ENCODE measurements at places on chromosomes 6 and 20.
A peak's percentile ranks its signal among the peaks of the same experiment; 100 is the strongest.

DNA sequence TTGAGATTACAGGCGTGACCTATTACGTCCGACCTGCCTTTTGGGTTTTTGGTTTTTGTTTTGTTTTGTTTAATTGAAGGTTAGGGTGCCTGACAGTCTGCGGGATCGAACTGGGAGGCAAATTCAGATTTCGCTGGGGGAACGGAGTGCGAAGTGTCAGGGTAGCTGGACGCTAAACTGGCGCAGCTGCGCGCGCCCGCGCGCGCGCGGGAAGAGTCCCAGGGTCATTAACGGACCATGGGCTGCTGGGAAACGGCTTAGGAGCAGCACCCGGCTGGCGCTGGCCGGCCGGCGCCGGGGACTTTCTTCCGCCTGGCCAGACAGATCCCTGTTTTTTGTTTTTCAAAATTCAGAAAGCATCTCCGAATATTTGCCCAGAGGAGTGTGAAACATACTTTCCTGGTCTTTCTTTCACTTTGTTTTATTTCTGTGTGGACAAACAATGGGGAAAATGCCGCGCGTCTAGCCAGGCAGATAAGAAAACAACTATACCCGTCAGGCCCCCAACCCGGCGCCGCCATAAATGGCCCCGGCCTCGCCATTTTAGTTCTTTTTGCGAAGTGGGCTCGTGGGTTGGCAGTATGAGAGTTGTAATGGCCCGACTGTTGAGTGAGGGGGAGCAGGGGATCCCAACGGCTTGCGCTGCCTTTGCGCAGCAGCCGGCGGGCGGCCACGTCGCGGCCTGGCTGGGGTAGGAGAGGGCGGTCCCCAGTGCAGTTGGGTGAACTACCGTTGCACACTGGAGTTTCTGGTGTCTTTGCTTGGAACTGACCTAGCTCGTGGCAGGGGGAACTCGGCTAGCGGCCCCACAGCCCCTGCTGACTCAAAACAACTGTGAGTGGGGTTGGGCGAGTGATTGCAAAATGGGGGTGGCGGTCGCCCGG lies 7.1 kb downstream of the HSPA1B start:
- DNase-seq, result peak; percentile 87

DNA sequence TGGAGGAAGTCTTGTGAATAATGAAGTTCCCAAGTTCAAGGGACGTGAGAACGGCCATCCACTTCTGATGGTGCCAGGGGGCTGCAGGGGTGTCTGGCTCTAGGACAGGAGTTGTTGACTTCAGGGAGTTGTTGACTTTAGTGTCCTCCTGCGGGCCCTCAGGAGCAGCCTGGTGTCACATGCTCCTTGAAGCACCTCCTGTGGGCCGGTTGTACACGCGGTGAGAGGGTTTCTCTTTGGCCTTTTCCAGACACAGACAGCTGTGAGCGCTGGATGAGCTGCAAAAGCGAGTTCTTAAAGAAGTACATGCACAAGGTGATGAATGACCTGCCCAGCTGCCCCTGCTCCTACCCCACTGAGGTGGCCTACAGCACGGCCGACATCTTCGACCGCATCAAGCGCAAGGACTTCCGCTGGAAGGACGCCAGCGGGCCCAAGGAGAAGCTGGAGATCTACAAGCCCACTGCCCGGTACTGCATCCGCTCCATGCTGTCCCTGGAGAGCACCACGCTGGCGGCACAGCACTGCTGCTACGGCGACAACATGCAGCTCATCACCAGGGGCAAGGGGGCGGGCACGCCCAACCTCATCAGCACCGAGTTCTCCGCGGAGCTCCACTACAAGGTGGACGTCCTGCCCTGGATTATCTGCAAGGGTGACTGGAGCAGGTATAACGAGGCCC lies 77.8 kb downstream of the ISM1 start:
- DNase-seq, result no peak

DNA sequence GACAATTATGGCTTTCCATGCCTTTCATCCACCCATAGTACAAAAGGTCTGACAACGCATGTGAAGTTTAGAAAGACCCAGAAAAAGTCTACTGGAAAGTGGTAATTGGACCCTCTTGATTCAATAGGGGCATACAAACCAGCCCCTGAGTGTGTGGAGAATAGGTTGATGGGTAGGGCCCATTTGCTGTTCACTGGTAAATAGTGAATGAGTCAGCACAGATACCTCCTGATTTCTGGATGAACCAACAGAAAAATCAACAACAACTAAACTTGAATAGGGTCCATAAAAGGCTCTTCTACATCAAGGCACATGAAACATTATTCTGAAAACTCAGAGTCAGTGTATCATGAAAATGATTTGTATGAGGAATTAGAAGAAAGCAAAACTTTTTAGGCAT lies 235.4 kb upstream of the SLC35B3 start:
- DNase-seq, result no peak

DNA sequence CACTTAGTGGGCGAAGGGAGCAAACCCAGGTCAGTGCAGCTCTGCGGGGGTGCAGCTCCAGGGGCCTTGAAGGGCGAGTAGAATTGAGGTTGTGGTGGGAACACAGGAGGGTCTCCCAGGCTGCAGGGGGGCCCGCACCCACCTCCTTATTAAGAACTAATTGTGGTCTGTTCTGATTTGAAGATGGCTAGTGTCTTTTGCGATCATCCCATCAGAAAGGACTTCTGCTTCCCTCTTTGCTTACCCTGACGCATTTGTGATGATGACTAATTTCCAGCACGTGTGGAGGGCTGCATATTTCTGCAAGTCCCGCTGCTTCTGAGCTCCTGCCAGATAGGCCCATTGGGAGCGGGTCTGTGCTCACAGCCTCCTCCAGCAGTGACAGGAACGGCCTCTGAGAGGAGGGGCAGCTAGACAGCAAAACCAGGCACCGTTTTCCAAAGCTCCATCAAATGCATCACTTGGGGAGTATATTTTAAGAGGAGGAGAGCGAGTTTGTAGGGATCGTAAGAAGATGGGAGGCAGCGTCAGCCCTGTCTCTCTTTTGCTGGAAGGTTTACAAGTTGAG lies 268.9 kb downstream of the CDH4 start:
- DNase-seq, result no peak

- DNase-seq, result no peak
Measured at GRCh38 chr20:37417617-37418467, 71.9 kb downstream of the SRC start.

DNA sequence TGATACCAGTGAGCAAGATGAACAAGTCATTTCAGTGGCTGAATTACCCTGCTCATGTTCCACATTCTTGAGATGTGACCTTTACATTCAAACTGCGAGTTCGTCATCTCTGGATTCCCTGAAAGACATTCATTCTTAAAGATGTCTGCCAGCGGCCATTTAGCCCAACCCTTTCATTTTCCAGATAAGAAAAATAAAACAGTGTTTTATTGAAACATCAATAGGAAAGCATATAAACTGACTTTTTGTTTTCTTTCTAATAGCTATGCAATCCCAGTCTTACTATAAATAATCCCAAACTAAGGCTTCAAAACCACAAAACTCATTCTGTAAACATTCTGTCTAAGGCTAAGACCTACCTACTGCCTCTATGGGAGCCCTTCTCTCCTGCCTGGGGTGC lies 134.0 kb downstream of the SAMD5 start:
- DNase-seq, result no peak

- DNase-seq, result peak; percentile 76
Measured at GRCh38 chr6:73580247-73581149, 59.7 kb upstream of the EEF1A1 start.

DNA sequence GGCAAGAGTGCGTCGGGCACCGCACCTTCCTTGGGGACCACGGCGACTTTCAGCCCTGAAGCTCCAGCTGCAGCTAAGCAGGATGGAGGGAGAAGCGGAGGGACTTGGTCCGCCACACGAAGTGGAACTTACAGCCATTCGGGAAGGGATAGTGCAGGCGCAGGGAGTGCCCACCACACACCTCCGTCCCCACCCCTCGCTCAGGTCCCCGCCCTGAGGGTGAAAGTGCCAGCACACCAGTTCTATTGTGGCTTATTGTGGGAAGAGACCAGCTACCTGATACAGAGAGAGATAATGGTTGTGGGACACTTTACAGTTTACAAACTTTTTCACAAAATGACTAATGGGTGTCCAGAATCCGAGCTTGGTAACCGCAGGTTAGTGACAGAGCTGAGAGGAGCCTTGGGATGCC lies 76.1 kb downstream of the IRF4 start:
- DNase-seq, result no peak

DNA sequence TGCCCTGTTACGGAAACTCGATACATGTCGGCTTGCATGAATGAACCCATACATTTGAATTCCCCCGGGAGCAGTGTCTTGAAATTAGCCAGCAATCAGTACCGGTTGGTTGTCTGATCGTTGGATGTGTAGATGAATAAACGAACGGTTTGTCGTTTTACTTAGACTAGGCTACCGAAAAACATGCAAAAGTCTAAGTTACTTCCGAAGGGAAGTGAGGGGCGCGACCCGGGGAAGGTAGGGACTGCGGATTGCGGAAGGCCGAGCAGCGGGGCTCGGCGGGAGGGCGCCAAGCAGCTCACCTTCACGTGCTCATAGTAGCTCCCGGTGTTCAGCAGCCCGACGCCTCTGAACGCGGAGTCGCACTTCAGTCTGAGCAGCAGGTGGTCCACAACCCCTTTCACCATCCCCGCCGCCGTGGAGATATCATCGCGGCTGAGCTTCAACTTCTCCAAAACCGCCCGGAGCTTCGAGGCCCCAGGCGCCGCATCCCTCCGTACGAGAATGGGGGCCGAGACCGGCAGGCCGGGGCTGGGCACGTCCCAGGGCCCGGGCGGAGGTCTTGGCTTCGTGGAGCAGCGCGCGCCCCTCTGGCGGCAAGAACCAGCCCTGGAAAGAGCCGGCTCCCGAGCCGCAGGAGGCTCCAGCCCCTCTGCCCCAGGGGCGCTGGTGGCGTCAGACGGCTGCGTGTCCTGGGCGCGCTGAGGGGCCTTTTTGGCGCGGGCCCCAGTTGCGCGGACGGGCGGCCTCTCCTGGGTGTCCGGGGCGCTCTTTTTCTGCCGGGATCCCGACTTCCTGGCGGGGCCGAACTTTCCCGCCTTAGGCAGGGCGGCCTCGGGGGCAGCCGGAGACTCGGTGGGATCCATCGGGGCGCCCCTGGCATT lies 632 bp downstream of the CGAS start:
- DNase-seq, result no peak

GRCh38 chr6:148247386-148248063 lies 95.1 kb upstream of the SASH1 start:
- no peak for DNase-seq

DNA sequence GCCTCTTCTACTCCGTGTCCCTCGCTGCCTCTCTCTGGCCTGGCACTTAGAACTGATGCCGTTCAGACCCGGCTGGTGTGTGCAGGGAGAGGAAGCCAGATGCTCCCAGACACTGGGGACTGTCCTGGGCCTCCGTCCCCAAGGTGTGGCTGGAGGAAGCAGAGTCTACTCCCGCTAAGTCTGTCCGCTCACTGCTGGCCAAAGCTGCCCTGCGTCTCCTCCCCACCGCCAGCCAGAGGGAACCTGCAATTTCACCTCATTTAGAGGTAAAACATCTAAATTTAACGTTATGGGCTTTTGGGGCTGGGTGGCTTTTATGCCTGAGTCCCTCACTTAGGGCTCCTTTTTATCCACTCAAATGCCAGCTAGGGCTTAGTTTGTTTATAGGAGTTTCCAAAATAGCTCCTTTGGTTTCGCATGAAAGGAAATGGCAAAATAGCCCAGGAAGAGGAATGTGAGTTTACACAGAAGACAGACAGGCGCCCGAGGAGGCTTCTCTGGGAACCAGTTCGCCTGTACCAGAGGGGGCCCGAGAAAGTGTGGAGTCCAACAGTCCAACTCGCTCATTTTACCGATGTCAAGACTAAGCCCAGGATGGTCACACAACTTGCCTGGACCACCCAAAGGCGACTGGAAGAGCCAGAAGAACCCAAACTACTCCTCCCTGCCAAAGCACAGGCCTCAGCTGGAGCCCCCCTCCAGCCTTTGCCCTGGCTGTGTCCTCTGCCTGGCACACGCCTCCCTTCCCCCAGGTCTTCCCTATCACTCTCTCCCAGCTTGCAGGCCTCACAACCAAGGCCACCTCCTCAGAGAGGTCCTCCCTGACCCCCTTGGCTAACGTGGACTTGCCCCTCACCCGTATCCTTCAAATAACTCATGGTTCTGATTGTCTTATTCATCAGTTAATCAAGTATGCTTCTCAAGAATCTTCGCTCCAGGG lies 54.5 kb downstream of the RIPOR3 start:
- peak; percentile 45 for DNase-seq

GRCh38 chr6:129317931-129318820 lies 391.8 kb downstream of the ARHGAP18 start:
- no peak for DNase-seq

DNA sequence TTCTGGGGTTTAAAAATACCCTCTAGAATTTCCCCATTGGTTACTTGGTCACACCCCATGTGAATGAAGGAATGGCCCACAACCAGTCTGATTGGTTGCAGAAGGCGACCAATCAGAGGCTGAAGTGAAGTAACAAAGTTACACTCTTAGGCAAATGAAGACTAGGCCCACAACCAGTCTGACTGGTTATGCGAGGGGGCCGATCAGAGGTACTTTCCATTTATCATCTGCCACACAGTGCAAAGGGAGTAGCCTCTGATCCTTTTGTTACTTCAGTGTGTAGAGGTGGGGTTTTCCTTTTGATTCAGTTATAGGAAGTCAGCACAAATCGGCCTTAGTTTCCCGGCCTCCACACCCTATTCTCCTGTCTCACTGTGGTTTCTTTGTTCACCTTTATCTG lies 61.2 kb upstream of the SGK1 start:
- DNase-seq, result no peak

DNA sequence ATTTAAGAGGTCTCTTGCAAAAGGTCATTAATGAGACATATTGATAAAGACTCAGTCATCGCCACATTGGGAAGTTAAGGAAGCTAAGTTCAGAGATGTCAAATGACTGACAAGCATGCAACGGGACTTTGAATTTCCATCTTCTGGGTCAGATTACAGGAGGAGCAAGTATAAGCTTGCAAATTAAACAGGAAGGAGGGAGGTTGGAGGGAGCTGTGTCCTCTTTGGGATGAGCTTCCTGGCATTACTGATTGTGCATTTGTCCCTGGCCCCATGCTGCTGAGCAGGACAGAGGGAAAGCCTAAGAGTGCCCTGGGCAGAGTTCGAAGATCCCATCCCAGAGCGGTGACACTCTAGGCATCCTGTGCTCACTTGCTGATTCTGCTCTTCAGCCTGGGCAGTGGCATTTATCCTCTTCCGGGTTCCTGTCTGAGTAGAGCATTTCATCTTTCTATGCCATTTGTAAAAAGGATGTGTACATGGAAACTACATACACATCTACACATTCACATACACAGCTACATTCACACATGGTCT lies 40.5 kb downstream of the SLC22A1 start:
- no peak for DNase-seq

All from posterior cingulate gyrus (tissue), 11 donors.